Stimulated activated CD8-positive, alpha-beta memory T cell treated with anti-CD3 and anti-CD28 coated beads, Interleukin-7, amount 100 ng/mL, for 24 hours (primary cell): ENCODE measurements at places on chromosomes 4 and X.

GRCh38 chrX:18674417-18674787 lies 2.5 kb upstream of the RS1 start:
- DNase-seq, result no peak

- DNase-seq, result no peak
Measured at GRCh38 chrX:41480508-41481260, 33.5 kb downstream of the NYX start.

DNA sequence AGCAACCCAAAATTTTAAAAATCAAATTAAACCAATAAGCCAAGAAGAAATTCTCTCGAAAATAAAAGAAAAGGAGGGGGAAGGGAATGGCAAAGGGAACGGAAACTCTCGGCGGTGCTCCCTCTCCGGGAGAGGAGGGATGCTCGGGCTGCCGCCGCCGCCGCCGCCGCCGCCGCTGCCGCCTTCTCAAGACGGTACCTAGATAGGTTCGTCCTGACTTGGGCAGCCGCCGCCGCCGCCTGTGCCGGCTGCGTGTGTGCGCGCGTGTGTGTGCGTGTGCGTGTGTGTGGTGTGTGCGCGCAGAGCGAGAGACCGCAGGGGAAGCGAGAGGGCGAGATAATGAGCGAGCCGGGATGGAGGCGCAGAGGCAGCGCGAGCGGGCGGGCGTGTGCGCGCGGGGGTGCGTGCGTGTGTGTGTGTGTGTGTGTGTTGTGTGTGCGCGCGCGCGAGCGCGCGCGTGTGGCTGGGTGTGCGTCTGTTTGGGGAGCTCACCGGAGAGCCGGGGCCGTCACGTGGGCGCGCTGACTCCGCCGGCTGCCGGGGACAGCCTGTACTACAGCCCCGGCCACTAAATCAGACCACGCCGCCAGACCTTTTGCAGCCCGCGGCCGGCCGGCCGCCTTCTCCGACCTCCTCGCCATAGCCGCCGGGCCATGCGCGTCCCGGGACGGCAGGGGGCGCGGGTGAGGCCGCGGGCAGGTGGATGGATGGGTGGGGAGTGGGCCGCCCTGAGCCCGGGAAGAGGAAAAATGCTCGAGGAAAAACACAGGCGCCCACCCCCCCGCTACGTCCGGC lies 111.6 kb downstream of the DHX15 start:
- no peak for DNase-seq

DNA sequence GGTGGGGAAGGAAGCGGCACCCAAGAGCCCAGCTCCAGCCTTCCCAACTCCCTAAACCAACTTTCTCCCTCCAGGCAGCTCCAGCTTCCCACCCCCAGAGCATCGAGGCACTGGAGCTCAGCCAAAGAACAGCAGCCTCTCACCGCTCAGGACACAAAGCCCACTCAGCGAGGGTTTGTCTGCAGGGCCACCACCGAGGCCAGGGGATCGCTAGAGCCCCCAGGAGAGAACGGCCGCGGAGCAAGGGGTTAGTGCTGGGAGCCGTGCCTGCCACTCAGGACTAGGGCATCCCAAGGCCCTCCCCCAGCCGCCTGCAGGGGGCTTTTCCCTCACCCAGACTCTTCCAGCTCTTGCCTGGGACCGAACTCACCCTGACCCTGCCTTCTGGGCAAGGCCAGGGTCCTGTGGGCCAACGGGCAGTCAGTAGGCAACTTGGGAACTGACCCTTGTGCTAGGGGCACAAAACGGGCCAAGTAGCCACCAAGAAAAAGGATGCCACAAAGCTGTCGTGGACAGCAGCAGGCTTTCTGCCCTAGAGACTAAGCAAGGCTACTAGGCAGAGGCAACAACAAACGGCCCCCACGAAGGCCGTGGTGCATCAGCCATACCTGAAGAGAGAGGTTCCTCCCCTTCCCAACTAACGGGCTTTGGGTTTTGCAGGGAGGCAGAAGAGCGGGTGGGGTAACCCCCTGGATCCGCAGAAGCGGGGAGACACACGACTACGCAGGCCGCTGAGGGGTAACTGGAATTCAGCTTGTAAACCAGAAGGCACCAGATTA lies 2.3 kb downstream of the HCFC1 start:
- no peak for DNase-seq

DNA sequence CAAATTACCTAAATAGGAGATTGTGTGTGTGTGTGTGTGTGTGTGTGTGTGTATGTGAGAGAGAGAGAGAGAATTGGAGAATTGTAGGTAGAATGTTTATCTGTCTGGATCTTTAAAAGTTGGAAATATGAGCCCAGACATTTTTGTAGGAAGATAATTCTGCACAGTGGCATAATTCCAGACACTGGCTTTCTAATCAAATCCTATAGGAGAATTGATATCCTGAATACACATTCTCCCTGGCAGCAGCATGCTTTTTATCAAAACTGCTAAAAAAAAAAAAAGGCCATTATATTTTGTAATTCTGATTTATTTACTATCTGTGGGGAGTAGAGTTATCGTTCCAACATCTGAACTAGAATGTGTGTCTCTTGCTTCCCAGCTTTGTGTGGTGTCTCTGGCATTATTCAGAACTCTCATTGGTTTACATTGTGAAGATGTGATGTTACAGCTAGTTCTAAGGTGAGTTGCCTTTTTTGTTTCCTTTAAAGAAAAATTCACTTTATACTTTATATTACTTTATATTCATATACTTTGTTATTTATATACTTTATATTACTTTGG lies 122.4 kb downstream of the GATB start:
- no peak for DNase-seq

- DNase-seq, result no peak
Measured at GRCh38 chrX:46582325-46582724, 8.8 kb downstream of the CHST7 start.

DNA sequence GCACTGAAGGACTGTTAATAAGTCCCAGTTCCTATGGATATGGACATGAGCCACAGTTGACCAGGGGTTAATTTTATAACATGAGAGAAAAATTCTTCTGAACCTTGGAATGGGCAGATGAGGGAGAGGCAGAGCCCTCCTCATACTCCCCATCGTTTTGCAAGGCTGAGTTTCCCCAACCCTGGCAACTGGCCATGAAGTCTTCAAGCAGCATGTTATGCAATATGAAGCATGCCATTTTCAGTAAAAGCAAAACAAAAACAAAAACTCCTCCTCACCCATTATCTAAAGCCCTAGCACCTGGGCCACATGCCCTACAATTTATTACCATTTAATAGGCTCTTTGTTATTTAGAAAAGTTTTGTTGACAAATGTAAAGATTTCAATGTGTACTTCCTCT lies 64.5 kb downstream of the GPC4 start:
- DNase-seq, result no peak

DNA sequence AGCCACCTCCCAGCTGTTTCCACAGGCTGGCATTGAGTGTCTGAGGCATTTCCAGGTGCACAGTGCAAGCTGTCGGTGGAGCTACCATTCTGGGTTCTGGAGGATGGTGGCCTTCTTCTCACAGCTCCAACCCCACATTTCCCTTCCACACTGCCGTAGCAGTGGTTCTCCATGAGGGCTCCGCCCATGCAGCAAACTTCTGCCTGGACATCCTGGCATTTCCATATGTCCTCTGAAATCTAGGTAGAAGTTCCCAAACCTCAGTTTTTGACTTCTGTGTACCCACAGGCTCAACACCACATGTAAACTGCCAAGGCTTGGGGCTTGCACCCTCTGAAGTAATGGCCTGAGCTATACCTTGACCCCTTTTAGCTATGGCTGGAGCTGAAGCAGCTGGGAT lies 10.3 kb upstream of the FRMPD4 start:
- DNase-seq, result no peak

GRCh38 chr4:2262944-2263250 lies 988 bp upstream of the MXD4 start:
- no peak for DNase-seq

DNA sequence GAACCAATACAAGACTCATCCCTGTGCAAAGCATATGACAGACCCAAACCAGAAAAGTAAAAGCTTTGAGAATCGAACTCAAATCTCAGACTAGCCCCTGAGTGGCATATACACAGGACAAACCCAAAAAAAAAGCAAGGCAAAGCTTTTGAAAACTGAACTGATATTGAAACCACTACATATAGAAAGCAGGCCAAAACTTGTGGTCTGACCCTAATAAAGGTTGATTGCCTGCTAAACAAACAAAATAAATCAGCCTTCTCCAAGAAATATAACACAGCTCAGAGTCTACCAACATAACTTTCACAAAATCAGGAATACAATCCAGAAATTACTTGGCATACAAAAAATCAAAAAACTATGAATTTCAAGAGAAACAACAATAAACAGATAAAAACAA lies 40.3 kb downstream of the LRBA start:
- DNase-seq, result no peak

DNA sequence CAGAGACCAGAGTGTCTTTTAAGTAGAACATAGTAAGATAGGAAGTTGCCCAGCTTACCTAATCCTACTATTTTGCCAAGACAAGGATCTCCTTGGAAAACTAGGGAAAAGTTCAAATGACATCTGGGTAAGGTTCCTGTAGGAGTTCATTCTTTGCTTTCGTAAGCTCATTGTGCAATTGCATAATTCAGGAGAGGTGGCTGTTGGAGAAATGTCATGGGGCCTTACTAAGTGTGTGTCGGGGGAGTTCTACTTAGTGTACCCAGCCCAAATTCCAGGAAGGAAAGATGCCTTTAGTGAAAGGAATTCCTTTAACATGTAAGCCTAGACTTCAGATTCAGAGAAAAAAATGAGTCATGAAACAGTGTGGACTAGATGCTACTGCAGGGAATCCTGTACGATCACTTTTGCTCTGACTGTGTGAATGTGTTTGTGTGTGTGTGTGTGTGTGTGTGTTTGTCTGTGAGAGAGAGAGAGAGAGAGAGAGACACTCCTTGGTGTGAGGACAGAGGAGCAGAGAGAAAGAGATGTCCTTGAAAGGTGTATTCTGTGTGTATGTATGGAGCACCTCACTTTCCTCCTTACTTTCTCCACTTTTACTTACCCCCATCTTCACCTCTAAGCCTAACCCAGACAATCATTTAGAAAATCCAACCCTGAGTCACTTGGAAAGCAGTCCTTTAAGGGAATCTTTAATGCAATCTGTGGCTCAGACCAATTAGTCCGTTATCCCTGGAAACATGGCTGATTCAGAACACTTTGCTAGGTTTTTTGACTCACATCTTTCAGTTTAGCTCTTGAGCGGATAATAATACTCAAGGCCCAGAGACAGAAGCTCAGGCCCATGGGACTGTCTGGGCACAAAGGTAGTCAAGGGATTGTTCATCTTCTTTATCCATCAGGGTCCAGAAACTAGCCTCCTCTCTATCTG lies 114.5 kb upstream of the ACSL4 start:
- DNase-seq, result no peak

DNA sequence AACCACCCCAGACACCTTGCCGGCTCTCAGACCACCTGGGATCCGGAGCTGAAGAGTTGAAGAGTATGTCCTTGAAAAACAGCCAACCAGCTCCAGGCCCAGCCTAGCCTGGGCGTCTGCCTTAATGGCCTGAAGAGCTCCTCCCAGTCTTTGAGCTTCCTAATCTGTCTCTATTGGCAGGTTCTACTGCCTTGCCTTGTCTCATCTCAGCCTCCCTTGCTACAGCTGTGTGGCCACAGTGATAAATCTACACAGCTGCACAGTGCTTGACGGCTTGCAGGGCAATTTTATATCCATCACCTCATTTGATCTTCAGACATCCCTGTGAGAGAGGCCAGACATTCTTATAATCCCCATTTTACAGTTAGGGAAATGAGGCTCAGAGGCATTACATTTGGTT lies 19.9 kb downstream of the AWAT2 start:
- no peak for DNase-seq

DNA sequence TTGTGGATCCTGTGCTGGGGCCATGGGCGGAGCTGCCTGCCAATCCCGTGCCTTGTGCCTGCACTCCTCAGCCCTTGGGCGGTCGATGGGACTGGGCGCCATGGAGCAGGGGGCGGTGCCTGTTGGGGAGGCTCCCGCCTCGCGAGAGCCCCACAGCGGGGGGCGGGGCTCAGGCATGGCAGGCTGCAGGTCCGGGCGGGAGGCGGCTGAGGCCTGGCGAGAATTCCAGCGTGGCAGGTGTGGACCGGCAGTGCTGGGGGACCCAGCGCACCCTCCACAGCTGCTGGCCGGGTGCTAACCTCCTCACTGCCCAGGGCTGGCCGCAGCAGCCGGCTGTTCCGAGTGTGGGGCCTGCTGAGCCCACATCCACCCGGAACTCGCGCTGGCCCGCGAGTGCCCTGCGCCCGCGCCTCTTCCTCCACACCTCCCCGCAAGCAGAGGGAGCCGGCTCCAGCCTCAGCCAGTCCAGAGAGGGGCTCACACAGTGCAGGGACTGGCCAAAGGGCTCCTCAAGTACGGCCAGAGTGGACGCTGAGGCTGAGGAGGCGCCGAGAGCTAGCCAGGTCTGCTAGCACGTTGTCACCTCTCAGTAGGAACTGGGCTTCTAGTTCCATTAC lies 85.9 kb downstream of the GBA3 start:
- no peak for DNase-seq

DNA sequence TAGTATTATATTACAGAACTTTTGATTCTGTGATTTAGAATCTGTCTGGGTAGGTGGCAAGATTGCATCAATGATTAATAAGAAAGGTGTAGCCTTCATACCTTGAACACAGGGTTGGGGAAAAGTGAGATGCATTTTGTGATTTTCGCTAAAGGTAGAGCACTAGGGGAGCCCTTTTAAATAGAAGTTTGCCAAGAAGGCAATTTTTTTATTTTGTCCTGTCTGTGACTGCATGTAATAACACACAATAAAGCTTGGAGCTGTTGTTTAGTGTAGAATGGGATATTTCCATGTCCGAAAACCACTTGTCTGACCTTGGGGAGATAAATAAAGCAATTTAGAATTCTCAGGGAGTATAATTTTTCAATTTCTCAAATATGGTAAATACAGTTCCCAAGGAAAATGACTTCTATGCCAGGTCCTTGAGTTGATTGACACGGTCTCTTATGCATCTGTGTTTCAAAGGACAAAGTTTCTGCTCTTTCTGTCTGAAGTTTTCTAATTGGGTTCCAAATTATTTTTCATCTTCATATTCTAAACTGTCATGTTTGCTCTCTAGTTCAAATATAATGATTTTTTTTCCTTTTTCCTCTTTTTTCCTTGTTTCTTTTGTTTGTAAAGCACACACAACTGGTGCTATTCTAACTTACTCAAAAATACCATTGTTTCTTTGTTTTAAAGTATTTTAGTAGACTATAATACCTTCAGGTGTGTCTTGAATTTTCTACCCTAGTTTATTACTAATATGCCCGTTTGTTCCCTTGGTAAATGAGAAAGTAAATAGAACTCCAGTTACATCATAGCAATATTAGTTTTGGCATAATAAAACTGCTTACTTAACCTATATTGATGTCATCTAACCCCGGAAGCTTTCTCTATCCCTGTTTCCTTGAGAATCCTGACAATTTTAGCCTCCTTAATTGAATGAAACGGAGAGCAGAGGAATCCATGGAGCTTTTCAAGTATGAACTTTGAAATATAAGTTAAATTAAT lies 87.8 kb upstream of the BMPR1B start:
- DNase-seq, result no peak

DNA sequence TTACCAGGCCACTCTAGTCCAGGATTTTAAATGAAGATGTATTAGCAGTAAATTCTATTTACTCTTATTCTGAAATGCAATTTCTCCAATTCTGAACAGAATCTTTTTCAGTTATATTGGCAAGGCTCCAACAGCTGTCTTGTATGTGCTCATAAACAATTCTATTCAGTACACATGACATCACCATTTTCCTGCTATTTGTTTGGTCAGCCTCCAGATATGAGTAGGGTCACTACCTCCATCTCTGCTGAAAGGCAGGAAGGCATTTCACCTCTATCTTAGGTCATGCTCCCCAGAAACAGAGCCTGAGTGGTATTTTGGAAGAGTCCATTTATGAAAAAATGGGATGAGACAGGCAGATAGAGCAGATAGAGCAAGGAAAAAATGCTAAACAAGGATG lies 151.1 kb upstream of the ADGRL3 start:
- no peak for DNase-seq

GRCh38 chrX:111180750-111181240 lies 84.8 kb downstream of the PAK3 start:
- no peak for DNase-seq
